ENCODE measurements at places on chromosomes 3 and 15. TPM values are rescaled to one million over a fixed set of nuclear protein-coding genes. Genes with fewer than 3 reads are reported as not detected.

GPR62 gene
- total RNA-seq = 0.15 TPM

ADIPOQ gene
- total RNA-seq = not detected

SCN11A gene
- not detected for total RNA-seq

SLC2A2 gene
- total RNA-seq = not detected

CHRD gene
- 0.30 TPM for total RNA-seq

CIP2A gene
- total RNA-seq = 20.5 TPM

CCR4 gene
- total RNA-seq = not detected

PLA1A gene
- total RNA-seq = not detected

TRPC1 gene
- 8.2 TPM for total RNA-seq

CPLX3 gene
- total RNA-seq = not detected

SCAMP5 gene
- 0.45 TPM for total RNA-seq

ARGFX gene
- total RNA-seq = not detected

NAALADL2 gene
- total RNA-seq = 1.0 TPM

EPB42 gene
- total RNA-seq = not detected

RARB gene
- 8.7 TPM for total RNA-seq

CD200 gene
- total RNA-seq = 5.0 TPM

PPARG gene
- 41.9 TPM for total RNA-seq

C3orf49 gene
- not detected for total RNA-seq

DNAH12 gene
- not detected for total RNA-seq

Measured in bronchus fibroblast of lung (primary cell).